ENCODE measurements at places on chromosomes 3 and 15.

GRCh38 chr3:113008117-113008516, 17.3 kb downstream of the GTPBP8 start:
- H3K4me3 ChIP-seq: no peak overlapping the region
- H3K27ac ChIP-seq: no peak overlapping the region
- H3K4me1 ChIP-seq: no peaks in the 10 kb centered on the region
- no peak for DNase-seq
- peaks cover 59% of the 10 kb centered on the region for H3K36me3 ChIP-seq
- no peaks in the 10 kb centered on the region for H3K27me3 ChIP-seq

GRCh38 chr15:26889298-26889898, 22.5 kb downstream of the GABRA5 start:
- H3K36me3 ChIP-seq: no peaks in the 10 kb centered on the region
- no peak overlapping the region for H3K4me3 ChIP-seq
- no peak for DNase-seq
- no peaks in the 10 kb centered on the region for H3K27me3 ChIP-seq
- peaks cover 16% of the 10 kb centered on the region for H3K4me1 ChIP-seq

DNA sequence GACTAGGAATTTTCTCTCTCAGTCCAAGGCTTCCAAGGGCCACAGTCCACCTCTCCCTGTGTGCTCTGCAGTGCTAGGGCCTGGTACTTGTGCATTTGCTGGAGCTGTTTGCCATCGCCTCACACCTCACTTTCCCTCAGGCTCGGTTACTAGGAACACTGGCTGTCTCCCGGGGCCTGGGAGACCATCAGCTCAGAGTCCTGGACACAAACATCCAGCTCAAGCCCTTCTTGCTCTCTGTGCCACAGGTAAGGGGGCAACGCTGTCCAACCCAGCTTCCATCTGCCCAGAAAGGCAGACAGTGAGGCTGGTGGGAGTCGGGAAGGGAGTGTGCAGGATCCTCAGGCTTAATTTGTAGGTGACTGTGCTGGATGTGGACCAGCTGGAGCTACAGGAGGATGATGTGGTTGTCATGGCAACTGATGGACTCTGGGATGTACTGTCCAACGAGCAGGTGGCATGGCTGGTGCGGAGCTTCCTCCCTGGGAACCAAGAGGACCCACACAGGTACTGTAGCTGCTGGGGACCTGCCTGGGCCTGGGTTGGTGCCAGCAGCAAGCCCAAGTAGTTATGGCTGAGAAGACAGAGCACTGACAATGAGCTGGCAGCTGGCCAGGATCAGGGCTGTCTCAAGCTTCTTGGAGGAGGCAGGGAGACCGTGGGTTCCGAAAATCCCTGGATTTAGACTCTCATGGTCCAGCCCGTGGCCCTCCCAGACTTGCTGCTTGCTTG, 3.4 kb downstream of the PPM1M start:
- no peaks in the 10 kb centered on the region for H3K27me3 ChIP-seq
- no peak for DNase-seq
- peak overlapping the region; percentile 95 for H3K27ac ChIP-seq
- H3K4me1 ChIP-seq: peaks cover 61% of the 10 kb centered on the region
- no peaks in the 10 kb centered on the region for H3K36me3 ChIP-seq

DNA sequence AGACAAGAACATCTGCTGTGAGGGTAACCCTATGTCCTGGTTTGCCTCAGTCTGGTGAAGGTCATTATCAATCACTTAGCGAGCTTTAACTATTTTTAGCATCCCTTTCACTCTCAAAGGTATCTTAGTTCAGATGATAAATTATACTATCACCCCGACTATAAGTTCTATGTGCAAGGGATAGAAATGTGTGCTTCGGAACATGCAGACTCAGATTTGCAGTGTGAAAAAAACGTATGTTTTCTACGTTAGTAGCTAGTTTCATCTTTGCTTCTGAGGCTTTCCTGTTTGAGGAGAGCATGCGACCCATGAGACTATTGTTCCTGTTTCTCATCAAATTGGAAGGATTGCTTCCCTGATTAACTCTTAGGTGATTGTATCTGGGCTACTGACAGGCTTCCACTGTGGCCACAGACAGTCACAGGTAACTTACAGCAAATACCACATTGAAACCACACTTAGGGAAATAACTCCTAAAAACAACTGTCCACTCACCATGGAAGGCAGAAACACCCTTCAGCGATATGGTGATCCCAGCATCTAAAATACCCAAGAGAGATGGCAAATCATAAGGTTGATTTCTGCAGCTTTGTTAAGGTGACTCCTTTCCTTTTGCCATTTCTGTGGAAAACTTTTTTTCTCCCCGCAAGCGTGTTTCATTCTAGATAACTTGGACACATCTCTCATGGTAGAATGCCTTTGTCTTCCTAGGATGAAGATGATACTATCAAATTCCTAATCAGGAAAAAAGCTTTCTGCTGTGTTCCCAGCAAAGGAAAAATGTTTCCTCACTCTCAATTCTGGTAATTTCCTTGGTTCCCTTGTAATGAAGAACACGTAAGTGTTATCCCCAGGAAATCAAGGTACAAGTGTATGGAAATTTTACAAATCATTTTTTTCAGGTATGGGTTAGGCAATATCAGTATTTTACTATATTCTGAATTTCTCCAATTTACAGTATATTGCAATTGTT, 5.2 kb downstream of the GCSAM start:
- no peak overlapping the region for H3K4me3 ChIP-seq
- DNase-seq: no peak
- H3K27ac ChIP-seq: no peak overlapping the region
- no peaks in the 10 kb centered on the region for H3K27me3 ChIP-seq

GRCh38 chr3:126480861-126481260, 5.2 kb upstream of the ZXDC start:
- no peak overlapping the region for H3K4me3 ChIP-seq
- DNase-seq: no peak
- no peaks in the 10 kb centered on the region for H3K36me3 ChIP-seq
- H3K27ac ChIP-seq: no peak overlapping the region

Measured in upper lobe of left lung (tissue), 6 donors.